ENCODE measurements at places on chromosomes 3 and 15. TPM values are rescaled to one million over a fixed set of nuclear protein-coding genes. Genes with fewer than 3 reads are reported as not detected.

NR2E3 gene
- total RNA-seq, result 0.20 TPM

DPH3 gene
- 16.5 TPM for total RNA-seq

CLDN1 gene
- 0.20 TPM for total RNA-seq

THSD4 gene
- 38.5 TPM for total RNA-seq

DVL3 gene
- total RNA-seq, result 28.5 TPM

HESX1 gene
- total RNA-seq, result 0.37 TPM

APPL1 gene
- total RNA-seq, result 54.0 TPM

Data from subcutaneous preadipocyte (primary cell).